ENCODE measurements at places on chromosomes 4 and X.

DNA sequence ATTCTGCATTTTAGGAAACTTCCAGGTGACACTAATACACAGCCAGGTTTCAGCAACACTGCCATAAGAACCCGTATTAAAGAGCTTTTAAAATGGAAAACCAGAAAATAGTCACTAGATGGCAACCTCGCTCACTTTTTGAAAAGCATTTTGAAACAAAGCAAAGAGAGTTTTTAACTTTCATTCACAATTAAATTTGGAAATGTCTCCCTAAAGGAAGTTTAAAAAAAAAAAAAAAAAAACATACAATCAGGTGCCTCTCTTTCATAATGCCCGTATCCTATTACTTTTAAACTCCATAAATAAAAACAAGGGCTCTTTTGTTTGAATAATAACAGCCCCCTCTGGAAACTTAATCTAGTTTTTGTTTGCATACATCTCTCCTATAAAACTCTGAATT lies 20.3 kb downstream of the MEPE start:
- DNase-seq: no peak

GRCh38 chrX:46340696-46341095 lies 204.5 kb downstream of the ZNF674 start:
- DNase-seq: no peak

DNA sequence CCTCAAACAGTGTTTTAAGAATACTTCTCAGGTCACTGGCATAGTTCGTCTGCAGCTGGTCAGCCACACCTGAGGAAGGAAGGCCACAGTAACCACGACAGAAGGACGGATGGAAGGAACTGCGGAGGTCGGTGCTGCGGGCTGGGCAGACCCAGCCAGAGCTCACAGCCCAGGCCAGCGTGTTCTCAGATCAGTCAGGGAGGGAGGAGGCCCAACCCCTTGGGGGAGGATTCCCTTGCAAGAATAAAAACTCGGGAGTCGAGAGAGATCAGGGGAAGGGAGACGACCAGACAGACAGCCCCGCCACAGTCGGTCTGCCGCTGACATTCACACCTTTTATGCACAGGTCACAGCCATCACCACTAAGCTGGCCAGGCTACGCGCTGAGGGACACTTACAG lies 11.3 kb upstream of the MXD4 start:
- DNase-seq: no peak

- DNase-seq: no peak
Measured at GRCh38 chr4:85681221-85681657, 206.3 kb downstream of the ARHGAP24 start.

- DNase-seq: no peak
Measured at GRCh38 chr4:98605216-98605615, 53.2 kb downstream of the TSPAN5 start.

GRCh38 chr4:81358154-81358553 lies 113.6 kb downstream of the RASGEF1B start:
- no peak for DNase-seq

- DNase-seq: no peak
Measured at GRCh38 chr4:122542411-122543236, 78.2 kb downstream of the IL21 start.

DNA sequence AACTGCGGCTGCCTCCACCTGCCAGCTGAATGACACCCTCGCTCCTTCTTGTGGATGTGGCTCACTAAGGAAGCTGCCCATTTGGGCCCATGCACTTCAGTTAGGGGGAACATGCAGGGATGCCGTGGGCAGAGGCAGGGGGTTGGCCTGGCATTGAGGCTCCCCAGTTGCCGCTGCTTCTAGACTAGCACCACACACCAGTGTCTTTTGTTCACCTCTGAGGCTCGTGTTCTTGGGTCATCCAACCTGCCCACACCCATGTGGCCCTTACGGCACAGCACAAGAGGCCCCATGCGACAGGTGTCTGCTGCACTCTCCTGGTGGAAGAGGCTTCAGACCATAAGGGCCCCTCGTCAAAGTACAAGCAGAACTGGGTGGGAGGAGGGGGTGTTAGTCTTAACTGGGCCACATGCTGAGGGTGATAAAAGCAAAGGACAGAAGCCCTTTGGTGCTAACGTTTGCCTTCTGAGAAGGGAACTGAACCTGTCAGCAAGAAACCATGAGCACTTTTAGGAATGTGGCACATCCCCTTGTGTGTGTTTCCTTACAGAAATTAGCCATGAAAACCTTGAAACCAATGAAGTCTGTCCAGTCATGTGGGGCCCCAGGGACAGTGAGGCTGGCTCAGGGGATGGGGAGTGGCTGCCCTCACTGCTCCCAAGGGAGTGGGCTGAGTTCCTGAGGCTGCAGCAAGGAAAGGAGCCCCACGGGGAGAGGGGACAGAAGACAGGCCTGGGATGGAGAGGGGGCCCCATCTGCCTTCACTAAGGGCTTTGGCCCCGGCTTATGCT lies 39.2 kb downstream of the MAP7D3 start:
- DNase-seq: no peak

DNA sequence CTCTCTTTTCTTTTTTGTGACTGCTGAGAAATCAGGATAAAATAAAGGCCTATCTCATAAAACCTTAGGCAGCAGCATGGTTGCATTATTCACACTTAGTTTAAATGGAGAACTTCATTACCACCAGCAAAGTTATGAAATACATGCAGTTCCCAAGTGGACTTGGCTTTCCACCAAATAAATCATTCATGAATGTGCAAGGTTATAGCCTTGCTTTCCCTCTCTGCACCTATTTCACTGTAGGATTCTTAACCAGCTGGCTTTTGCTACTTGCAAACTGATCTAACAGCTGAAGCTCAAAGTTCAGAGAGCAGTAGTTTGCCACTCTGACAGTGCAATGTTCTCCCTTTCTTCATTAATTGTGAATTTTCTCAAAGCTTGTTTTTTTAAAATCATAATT lies 140.1 kb upstream of the SMIM31 start:
- no peak for DNase-seq

DNA sequence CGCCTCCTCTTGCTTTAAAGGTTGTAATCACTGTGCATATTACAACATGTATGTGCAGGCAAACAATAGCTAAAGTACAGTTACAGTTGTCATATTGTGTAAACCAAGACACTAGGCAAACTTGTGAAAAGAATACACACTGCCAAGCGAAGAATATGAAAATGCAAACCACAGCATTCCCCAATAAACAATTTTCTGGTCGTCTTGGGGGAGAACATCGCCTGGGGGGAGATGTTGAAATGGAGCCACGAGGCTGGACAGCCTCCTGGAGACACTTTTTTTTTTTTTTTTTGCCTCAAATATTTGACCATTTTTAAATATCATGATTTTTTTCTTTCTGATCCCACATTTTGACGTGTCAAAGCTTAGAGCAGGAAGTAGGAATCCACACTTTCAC lies 51.7 kb upstream of the PDLIM3 start:
- DNase-seq: no peak

DNA sequence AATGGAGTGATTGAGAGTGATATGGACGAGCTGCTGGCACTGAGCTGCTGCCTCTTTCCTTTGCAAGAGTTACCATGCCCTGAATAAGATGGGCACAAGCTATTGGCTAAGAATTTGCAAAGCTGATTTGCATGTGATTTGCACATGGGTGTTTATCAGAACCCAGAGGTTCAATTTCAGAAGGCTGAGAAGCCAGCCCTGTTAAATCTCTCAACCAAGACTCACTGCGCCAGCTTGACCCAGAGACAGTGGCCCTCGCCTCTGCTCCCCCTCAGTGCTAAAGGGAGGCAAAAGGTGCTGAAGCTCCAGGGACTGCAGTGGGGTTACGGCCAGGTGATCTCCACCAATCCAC lies 701 bp downstream of the ARHGAP4 start:
- no peak for DNase-seq

DNA sequence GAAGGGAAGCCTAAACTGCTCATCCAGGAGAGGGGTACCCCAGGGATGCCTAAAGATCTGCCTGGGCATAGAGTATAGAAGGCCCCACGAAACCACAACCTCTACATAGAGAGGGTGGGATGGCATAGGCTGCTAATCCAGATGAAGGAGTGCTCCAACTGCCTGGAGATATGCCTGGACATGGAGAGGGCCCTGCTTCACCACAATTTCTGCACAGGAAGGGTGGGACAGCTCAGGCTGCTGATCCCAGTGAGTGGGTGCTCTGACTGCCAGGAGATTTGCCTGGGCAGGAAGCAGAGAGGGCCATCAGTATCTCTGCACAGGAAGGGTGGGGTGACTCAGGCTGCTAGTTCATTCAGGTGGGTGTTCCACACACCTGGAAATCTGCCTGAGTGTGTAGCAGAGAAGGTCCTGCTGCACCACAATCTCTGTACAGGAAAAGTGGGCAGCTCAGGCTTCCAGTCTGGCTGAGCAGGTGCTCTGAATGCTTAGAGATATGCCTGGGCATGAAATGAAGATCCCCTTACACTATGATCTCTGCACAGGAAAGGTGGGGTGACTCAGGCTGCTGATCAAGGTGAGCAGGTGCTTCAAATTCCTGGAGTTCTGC lies 61.1 kb downstream of the ZNF518B start:
- no peak for DNase-seq

DNA sequence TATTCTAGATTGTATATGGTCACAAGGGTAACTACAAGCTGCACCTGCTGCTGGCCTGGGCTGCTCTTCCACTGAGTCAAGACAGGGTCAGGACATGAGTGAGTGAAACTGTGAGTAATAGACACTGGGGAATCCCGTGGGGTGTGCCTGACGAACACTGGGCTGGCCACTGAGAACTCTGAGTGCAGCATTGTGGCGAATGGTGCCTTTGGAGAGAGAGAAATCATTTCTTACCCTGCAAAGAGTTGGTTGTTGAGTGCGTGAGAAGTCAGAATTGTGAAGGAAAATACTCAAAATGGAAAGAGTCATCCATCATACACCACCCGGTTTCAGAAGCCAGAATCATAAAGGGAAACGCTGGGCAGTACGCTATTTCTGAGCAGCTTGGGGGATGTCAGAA lies 43.1 kb upstream of the LSM6 start:
- DNase-seq: no peak

DNA sequence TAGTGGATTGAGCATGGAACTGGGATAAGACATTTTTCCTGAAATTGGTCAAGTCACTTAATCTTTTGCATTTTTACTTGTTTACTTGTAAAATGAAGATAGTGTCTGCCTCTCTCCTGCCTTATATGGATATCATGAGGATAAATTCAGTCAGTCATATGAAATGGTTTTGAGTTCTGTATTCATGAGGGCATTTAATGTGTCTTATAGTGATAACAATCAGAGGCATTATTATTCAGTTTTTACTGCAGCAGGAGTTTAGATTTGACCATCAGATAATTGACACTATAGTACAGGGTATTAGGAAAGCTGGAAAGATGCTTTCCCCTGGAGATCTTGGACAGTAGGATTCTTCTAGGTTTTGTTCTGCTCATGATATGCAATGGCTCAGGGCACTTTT lies 26.0 kb downstream of the NPNT start:
- no peak for DNase-seq

DNA sequence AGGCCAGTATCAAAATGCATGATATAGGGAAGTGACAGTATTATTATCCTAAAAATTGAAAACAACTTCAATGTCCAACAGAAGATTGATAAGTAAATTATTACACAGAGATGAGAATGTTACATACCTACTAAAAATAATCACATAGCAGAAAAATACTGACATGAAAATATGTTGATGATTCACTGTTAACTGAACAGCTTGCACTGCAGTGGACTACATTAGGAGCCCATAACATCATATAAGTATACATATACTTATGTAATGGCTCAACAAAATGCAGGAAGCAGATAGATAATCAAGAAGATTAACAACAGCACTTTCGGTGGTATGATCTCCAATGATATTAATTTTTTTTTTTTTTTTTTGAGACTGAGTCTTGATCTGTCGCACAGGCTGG lies 7.1 kb downstream of the CLOCK start:
- no peak for DNase-seq

GRCh38 chrX:24232796-24233195 lies 81.1 kb downstream of the SUPT20HL2 start:
- DNase-seq: no peak

- DNase-seq: no peak
Measured at GRCh38 chr4:4824232-4824631, 35.2 kb upstream of the MSX1 start.

- DNase-seq: no peak
Measured at GRCh38 chr4:52848254-52848653, 13.9 kb upstream of the RASL11B start.

- no peak for DNase-seq
Measured at GRCh38 chr4:16035843-16036242, 48.0 kb downstream of the PROM1 start.

DNA sequence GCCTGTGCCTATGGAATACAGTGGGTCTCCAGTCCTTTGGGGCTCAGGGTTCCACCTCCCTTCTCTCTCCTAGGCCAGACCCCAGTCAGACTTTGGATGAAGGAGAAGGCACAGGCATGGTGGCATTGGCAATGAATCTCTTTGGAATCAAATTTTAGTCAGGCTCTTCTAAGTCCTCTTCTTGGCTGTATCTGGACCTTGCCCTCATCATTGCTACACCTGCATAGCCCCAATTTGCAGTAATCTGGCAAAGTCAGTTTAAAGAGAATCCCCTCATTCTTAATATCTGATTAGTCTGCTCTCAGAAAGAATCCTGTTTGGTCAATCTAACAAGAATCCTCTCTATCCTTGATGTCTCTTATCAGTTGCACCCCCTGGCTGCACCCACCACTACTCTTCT lies 77.6 kb downstream of the SLC16A2 start:
- no peak for DNase-seq

GRCh38 chr4:102116121-102116520 lies 229.2 kb downstream of the SLC39A8 start:
- no peak for DNase-seq

- no peak for DNase-seq
Measured at GRCh38 chrX:72712094-72712755, 1.9 kb downstream of the PHKA1 start.

DNA sequence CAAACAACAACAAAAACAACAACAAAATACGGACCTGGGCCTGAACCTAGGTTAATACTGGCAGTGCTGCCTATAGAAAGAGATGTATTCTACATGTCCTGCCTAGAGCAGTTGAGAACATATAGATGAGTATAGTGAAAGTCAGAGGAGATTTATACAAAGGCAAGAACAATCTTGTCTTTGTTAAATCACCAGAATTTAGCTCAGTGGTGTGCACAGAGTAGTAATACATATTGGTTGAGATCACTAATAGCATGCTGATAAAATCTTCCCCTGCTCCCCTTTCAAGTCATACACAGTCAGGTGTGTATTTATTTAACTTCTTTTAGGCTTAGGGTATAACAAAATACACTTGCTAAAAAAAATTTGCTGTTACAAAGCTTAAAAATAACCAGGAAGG lies 247.8 kb downstream of the ADGRL3 start:
- no peak for DNase-seq

DNA sequence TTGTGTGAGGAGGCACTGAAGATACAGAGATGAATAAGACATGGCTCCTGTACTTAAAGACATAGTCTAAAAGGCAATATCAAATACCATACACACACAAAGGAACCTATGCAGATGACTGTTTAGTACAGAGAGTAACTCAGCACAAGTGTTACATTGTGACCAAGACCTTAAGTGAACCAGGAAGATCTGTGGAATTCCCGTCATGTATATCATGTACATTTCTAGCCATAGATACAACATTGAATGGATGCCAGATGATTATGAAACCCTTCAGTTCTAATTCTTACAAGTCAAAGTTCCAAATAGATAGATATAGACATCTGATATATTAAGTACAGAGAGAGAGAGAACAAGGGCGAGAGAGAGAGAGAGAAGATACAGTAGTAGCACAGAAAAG lies 73.2 kb downstream of the PAK3 start:
- no peak for DNase-seq

Measured in activated CD4-positive, alpha-beta T cell treated with anti-CD3 and anti-CD28 coated beads, Interleukin-2, amount 50 U/mL, for 24 hours (primary cell).